ENCODE measurements at places on chromosomes 13 and 19. TPM values are rescaled to one million over a fixed set of nuclear protein-coding genes. Genes with fewer than 3 reads are reported as not detected.
A peak's percentile ranks its signal among the peaks of the same experiment; 100 is the strongest.

GRCh38 chr13:109945206-109945960 is 159.0 kb upstream of the IRS2 start:
- no peak for DNase-seq

- peak; percentile 1 for DNase-seq
Observed at GRCh38 chr13:95676105-95676761, 706 bp upstream of the DNAJC3 start.

- no peak for DNase-seq
Observed at GRCh38 chr13:70394031-70394548, 285.8 kb upstream of the KLHL1 start.

TPGS1 gene
- total RNA-seq: 22.3 TPM

POMP gene
- 71.8 TPM for total RNA-seq

- DNase-seq: no peak
Observed at GRCh38 chr13:60617991-60618733, 221.1 kb downstream of the TDRD3 start.

GRCh38 chr13:26563713-26564112 is 6.2 kb downstream of the WASF3 start:
- no peak for DNase-seq

MAP4K1 gene
- total RNA-seq: 1.5 TPM

CHST8 gene
- total RNA-seq: 0.52 TPM

- DNase-seq: no peak
Observed at GRCh38 chr19:55041627-55042343, 3.7 kb upstream of the GP6 start.

DNA sequence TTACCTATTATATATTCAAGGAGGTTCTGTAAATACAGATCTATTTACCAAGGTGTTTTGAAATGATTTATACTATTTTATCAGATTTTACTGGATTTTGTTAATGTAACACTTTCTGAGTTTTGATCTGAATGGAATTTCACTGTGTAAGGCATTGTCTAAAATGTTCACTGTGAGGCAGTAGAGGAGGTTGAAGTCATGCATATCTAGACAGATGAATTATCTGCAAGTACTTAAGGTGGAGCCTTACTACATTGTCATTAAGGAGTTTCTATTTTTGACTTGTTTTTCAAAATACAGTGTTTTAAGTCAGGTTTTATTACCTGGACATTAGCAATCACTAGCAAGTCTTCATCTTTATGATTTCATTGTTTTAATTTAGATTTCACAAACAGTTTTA is 62.1 kb downstream of the TM9SF2 start:
- no peak for DNase-seq

DNA sequence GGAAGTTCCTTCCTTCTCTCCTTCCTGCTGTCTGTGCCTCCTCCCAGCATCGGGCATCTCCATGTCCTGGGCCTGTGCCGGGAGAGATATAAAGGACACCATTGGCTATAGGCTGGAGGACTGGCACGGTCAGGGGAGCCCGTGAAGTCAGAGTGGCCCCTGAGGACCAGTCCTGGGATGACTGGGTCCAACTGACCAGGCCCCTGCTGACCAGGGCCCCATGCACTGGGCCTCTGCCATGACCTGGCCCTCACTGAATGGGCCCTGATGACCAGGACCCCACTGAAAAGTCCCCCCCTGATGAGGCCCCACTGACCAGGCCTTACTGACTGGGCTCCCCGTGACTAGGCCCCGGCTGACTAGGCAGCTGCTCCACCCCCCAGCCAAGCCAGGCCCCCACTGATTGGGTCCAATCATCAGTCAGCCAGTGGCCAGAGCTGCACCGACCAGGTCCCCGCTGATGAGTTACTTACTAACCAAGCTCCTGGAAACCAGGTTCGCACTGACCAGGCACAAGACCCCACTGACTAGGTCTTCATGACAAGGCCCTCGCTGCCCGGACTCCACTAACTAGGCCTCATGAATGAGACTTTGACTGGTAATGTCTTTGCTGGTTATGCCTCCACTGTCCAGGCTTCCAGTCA is 20.0 kb upstream of the ZNF14 start:
- DNase-seq: no peak

AZU1 gene
- total RNA-seq: 0.68 TPM

GRCh38 chr13:58476206-58476918 is 844.8 kb downstream of the PCDH17 start:
- no peak for DNase-seq

DNA sequence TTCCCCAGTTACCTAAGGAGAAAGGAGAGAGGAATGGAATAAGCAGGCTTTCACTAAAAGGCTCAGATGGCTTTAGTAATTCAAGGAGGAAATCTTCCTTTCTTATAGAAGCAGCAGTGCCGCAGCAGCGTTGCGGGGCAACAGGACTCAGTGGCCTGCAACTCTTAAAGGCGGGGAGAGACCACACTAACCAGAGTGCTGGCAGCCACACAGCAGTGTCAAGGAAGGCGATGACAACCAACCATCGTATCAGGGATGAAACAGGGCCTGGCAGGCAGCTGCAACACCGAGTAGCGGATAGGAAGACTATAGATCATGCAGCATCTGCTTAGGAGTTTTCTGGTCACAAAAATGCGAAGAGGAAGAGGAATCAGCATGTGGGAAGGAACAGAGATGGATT is 106.0 kb downstream of the ERCC5 start:
- no peak for DNase-seq

NLRP7 gene
- total RNA-seq: not detected

ZNF433 gene
- total RNA-seq: 5.8 TPM

Data from neural crest cell (in vitro differentiated cells).